Activated CD8-positive, alpha-beta memory T cell treated with anti-CD3 and anti-CD28 coated beads for 1 hour (primary cell): ENCODE measurements at places on chromosomes 1 and 21.

- DNase-seq = no peak
These were observed 529.4 kb downstream of the KIF26B start for GRCh38 chr1:245684166-245684565.

DNA sequence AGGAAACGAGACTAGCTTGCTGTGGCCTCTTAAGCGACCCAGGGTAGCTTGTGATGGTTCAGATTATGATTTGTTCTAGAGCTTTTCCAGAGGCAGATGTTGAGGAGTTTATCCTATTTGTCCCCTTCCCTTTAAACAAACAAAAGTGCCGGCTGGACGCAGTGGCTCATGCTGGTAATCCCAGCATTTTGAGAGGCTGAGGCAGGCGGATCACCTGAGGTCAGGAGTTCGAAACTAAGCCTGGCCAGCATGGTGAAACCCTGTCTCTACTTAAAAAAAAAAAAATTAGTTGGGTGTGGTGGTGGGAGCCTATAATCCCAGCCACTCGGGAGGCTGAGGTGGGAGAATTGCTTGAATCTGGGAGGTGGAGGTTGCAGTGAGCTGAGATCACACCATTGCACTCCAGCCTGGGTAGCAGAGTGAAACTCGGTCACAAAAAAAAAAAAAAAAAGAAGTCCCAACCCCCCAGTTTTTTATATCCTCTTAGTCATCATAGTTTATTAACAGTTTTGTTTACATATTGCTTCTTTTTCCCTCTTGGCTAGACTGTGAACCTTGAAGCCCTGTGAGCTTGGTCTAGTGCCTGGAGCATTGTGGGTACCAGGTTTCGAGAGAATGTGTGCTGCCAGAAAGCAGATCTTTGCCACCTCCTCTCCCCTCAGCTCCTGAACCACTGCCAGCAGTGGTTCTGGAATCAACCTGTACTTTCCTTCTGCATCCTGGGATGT lies 29.8 kb downstream of the MAPKAPK2 start:
- no peak for DNase-seq

- no peak for DNase-seq
These were observed 20.3 kb downstream of the TIPRL start for GRCh38 chr1:168199056-168199455.

GRCh38 chr1:198597690-198598430 lies 41.0 kb upstream of the PTPRC start:
- DNase-seq = no peak

DNA sequence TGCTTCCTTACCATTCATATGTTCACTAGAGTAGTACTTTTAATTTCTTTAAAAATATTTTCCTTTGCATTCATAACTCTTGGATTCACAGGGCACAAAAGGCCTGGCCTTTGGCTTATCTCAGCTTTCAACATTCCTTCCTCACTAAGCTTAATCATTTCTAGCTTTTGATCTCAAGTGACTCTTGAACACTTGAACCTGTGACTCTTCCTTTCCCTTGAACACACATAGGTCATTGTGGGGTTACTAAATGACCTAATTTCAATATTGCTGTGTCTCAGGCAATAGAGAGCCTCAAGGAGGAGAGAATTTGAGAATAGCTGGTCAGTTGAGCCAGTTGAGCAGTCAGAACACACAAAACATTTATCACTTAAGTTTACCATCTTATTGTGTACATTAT lies 49.9 kb downstream of the COL11A1 start:
- no peak for DNase-seq

DNA sequence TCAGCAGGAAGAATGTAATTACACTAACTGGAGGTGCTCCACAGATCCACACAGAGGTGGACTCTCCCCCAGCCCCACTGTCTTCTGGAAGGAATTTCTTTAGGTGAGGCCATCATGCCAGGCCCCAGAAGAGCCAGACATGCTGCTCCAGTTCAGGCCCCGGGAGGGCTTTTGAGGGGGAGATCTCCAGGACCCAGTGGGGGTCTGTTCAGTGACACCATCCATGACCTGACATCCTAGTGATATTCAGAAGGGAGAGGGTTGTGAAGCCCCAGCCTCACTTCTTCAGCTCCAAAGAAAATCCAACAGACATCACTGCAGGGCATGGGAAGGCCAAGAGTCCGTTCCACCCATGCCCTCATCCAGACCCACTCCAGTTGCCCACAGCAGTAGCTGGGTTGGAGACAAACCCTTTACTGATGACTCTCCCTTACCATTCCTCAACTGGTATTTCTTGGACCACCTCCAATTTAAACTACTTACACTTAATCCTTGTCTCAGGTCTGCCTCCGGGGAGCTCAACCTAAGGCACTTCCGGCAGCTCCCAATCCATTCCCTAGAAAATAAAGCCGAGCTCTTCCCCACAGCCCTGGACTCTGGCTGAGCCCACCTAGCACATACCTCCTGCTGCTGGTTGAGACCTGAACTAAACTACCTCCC lies 39.2 kb downstream of the CSMD2 start:
- no peak for DNase-seq

DNA sequence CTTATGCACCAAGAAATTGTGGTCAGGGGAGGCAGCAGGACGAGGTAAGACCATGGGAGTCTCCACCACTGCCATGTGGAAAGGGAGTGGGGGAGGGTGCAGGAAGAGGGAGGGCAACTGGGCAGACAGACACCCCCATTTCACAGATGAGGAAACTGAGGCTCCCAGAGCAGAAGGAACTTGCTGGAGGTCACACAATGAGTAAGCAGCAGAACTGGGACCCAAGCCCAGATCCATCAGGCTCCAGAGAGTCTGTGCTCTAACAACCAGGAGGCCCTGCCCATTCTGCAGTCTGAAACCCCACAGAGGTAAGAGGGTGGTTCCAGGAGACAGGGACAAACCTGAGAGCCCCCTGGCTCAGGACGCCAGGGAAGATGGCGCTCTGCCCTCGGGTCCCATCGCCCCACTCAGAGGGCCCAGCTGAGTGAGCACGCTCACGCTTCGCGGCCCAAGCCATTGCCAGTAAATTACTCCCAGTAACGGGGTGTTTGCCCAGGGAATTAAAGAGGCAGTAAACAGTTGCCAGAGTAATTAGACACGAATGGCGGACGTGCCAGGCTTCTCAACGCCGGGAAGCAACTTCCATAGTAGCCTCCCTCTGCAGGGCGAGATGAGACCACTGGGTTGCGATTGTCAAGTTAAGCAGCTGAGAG lies 59.2 kb downstream of the MATN1 start:
- no peak for DNase-seq

GRCh38 chr1:119958223-119958622 lies 61.9 kb upstream of the ADAM30 start:
- DNase-seq = no peak

DNA sequence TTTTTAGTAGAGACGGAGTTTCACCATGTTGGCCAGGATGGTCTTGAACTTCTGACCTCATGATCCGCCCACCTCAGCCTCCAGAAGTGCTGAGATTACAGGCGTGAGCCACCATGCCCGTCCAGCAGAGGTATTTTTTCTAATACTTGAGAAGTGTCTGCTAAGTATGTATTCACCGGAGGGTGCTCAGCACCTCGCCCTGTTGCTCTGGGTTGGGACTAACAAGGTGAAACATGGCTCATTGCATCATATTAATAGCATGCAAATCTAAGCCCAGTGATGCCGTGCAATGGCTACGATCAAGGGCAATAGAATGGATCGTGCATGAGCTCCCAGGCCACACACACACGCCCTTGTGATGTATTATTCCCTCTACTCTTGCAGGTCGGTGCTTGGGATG lies 68.7 kb downstream of the PDE9A start:
- DNase-seq = no peak

DNA sequence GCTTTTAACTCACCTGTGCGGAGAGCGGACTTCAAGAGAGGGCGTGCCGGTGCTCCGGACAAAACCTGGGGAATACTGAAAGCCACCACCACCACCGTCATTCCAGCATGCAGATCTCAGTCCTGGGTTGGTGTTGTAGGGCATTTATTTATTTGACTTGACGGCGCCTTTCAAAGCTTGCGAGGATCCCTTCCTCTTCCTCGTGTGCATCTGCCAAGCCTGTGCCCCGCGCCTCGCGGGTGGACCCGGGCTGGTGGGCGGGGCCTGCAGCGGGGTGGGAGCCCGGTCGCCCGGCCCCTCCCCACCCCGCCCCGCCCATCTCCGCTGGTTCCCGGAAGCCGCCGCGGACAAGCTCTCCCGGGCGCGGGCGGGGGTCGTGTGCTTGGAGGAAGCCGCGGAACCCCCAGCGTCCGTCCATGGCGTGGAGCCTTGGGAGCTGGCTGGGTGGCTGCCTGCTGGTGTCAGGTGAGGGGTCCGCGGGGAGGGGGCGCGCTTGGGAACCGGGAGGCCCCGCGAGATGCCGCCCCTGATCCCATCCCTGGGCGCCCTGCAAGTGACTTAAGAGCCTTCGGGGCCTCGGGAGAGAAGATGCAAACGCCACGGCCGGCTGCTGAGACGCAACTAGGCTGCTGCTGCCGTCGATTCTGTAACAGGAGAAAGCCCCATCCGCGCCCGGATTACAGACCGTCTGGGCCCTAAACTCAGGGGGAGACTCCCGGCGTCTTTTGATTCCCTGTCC lies at the start of gene IL10RB:
IL10RB (plus strand) TSS at position 318 of the 739 bp plus-strand sequence; CDS start at position 417, 99 bp downstream.
- DNase-seq = peak; percentile 66

DNA sequence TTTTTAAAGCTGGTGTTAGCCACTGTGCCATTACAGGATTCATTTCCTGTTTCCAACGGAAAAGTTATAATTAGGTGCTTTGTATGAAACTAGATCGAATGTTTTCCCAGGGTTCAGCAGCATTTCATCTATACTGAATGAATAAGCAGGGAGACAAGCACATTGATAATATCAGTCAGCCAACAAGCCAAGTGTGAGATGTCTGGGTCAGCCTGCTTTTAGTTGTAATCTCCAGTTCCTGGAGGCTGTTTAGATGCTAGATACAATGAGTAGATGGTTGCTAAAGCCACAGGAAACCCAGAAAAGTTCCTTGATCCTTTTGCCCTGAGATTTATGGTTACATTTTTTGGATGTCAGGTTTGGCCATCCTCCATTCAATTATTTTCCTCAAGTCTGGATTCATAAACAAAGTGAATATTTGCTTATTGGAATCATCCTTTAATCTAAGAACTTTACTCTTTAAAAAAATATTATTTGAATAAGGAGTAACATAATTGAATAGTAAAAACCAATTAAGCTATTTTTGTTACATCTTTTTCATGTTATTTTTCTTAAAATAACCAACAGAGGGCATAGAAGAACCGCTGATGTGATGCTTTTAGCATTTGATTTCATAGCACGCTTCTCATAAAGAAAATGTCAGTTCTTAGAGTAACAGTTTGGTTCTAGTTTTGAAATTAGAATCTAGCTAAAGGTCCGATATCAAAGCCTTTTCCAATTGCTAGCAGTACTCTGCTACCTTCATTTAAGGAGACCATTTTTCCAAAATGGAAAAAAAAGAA lies 76.6 kb downstream of the HSPA13 start:
- DNase-seq = no peak

GRCh38 chr1:94240822-94241221 lies 3.4 kb upstream of the ARHGAP29 start:
- DNase-seq = no peak

GRCh38 chr1:173057984-173058383 lies 7.2 kb upstream of the TNFSF18 start:
- DNase-seq = no peak

DNA sequence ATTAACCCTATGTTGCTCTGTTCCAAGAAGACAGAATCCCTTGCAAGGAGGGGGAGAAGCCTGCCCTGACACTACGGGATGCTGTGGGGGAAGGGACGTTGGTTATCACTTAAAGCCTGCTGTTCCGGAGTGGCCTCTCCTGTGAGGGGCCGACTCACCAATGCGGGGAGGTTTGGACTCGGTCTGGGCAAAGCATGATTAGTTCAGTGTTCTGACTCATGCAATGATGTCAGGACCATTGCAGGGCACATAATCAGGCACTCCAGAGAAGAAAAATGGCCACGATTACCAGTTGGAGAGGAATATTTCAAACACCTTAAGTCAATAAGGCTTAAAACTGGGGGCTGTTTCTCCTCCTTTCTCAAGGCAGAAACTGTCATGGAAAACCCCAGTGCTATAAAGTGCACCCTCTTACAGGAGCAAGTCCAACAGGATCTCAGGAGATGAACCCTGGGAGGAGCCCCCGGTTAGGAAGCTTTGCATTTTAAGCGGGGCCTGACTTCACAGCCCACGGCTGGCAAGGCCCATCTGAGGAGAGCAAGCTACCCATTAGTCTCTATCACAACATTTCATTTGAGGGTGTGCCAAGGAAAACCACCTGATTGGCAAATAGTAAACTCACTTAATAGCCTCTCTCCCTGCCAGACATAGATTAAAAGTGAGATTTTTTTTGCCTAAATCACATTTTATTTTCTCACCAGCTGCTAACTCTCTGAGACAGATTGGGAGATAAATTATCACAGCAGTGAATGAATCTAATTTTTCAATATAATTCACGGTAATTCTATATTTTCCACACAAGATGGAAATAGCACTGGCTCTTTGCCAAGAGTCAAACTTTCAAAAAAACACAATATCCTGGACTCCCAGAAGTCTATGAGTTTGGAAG lies 202.5 kb downstream of the C1orf94 start:
- no peak for DNase-seq

DNA sequence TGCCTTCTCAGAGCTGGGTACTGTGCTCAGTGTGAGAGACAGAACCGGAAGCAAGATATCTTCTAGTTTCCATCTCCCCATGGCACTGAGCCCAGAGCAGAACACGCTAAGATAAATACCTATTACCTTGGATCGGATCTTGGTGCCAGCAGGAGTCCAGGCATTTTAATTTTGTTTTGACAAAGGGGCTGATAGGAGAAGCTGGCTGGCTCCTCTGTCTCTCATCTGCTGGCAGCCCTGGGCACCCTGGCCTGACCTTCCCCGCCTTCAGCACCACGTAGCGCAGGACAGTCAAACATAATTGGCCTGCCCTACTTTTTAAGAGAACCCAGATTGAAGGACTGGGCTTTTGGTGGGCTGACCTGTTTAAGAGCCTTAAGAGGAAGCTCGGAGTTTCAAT lies 160.7 kb upstream of the KLHDC7A start:
- no peak for DNase-seq

- no peak for DNase-seq
These were observed 4.7 kb downstream of the SHISA4 start for GRCh38 chr1:201893431-201893830.

- DNase-seq = no peak
These were observed 2.7 kb downstream of the IL10RB start for GRCh38 chr21:33268737-33269441.

- DNase-seq = no peak
These were observed 35.7 kb upstream of the ZZZ3 start for GRCh38 chr1:77718181-77718580.

GRCh38 chr1:89611721-89612120 lies 21.2 kb upstream of the LRRC8C start:
- DNase-seq = no peak
